ENCODE measurements at places on chromosomes 11 and 22.

GRCh38 chr11:74672332-74672955, 58.8 kb downstream of the CHRDL2 start:
- DNase-seq, result no peak

DNA sequence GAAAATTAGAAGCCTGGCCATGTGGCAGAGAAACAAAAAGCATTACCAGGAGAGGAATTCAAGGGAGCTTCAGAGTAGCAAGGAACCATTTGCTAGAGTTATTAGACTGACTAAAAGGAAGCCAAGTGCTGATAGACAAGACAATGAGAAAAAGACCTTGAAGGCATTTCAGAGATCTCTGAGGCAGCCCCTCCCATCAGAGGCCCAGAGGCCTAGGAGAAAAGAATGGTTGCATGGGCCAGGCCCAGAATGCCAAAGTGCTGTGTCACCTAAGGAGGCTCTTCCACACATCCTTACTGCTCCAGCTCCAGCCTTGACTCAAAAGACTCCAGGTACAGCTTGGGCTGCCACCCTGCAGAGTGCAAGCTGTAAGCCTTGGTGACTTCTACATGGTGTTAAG, 61.8 kb upstream of the POU2AF2 start:
- DNase-seq, result no peak

GRCh38 chr22:46077669-46078099, 72.6 kb upstream of the PPARA start:
- no peak for DNase-seq

GRCh38 chr11:6941970-6942369, 15.7 kb downstream of the ZNF215 start:
- DNase-seq, result no peak

DNA sequence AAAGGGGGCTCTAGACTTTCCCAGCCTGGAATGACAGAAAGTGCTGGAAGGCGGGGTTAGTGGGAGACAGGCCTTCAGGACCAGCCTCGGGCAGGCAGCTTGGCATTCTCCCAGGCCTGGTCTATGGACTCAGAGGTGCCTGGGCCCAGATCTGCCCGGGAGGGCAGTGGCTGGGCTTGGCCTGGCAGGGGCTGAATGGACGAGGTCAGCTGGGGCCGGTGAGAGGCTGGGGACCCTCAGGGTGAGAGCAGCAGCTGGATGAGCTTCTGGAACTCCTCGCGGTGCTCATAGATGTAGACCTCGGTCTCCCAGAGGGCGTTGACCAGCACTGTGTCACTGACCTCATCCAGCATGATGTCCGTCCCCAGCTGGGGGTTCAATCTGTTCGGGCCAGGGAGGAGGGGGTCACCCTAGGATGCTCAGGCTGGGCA, 1.5 kb upstream of the BAIAP2L2 start:
- DNase-seq, result no peak

GRCh38 chr11:45485070-45485707, 180.2 kb downstream of the CHST1 start:
- no peak for DNase-seq
